Chondrocyte (in vitro differentiated cells): ENCODE measurements at places on chromosomes 5 and 9. TPM values are rescaled to one million over a fixed set of nuclear protein-coding genes. Genes with fewer than 3 reads are reported as not detected.

The COL15A1 gene
- total RNA-seq: 5.2 to 7.1 TPM (median 5.4 TPM) in 3 replicates

The RASGEF1C gene
- total RNA-seq: not detected in 3 replicates

The CYFIP2 gene
- 15.7 to 39.6 TPM (median 37.4 TPM) in 3 replicates for total RNA-seq

The GNA14 gene
- total RNA-seq: 0.13 to 0.22 TPM in 2 of 3 replicates, not detected in the other

The INSYN2B gene
- 0.12 to 0.22 TPM (median 0.21 TPM) in 3 replicates for total RNA-seq

The LCN2 gene
- total RNA-seq: not detected in 3 replicates

The PCDHGC5 gene
- 1.7 to 3.6 TPM (median 2.0 TPM) in 3 replicates for total RNA-seq

The GRIA1 gene
- 0.55 to 13.9 TPM (median 0.77 TPM) in 3 replicates for total RNA-seq

The ADAMTS12 gene
- 13.1 to 32.9 TPM (median 32.9 TPM) in 3 replicates for total RNA-seq

The PTGR1 gene
- 25.8 to 28.1 TPM (median 26.6 TPM) in 3 replicates for total RNA-seq

The CDH6 gene
- 50.7 to 104 TPM (median 55.5 TPM) in 3 replicates for total RNA-seq

The CER1 gene
- not detected in 3 replicates for total RNA-seq

The SLC24A2 gene
- not detected in 3 replicates for total RNA-seq

The FRRS1L gene
- total RNA-seq: 3.6 to 5.3 TPM (median 4.1 TPM) in 3 replicates

DNA sequence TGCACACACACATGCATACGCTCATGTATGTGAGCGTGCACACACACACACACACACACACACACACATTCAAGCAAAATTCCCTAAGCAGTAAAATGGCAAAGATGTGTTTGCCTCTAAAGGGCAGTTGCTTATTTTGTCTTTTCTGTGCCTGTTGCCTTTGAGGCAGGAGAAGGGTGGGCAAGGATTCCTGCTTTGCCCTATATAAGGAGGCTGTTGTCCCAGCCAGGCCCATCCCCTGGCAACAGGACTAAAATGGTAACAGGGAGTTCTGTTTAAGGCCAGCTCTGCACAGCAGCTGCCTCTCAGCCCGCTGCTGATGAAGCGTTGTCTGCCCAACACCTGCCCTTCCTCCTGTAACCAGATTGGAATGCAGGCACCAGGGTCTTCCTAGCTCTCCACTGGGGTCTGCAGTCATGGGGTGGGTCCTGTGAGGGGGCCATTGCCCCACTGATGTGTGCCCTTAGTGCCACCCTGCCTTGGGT, 64.4 kb downstream of the PPARGC1B start:
- no peak overlapping the region for H3K4me3 ChIP-seq
- DNase-seq: no peak
- H3K27me3 ChIP-seq: no peaks in the 10 kb centered on the region
- H3K36me3 ChIP-seq: no peaks in the 10 kb centered on the region
- no peak overlapping the region for H3K27ac ChIP-seq

DNA sequence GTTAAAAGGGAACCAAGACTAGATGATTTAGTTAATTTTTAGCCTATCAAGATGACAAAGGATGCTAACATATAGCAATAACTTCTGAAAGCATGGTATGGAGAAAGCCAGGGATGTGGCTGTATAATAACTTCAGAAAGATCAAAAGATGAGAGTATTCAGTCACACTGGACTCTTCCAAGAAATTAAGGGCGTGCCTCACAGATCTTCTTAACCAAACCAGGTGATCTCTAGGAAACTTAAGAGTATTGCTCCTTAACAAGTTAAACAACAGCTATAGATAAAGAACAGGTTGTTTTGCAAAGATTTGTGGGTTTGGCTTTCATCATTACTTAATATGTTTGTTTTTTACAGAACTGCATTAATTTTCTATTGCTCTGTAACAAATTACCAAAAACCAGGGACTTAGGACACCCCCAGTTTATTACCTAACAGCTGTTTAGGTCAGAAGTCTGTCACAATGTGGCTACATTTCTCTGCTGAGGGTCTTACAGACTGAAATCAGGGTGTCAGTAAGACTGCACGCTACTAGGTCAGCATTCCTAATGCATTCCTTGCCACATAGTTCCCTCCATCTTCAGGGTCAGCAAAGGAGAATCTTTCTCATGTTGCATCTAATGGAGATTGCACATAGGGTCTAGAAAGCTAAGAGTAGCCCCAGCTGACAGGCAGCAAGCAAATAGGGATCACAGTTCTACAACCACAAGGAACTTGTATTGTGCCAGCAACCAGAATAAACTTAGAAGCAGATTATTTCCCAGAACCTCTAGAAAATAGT, 113.8 kb downstream of the WDR70 start:
- no peak overlapping the region for H3K4me3 ChIP-seq
- H3K4me1 ChIP-seq: peaks cover 6% of the 10 kb centered on the region
- H3K36me3 ChIP-seq: peaks cover 10% of the 10 kb centered on the region
- H3K27me3 ChIP-seq: no peaks in the 10 kb centered on the region
- no peak for DNase-seq

- no peak overlapping the region for H3K27ac ChIP-seq
- H3K27me3 ChIP-seq: peaks cover 3% of the 10 kb centered on the region
- no peaks in the 10 kb centered on the region for H3K4me1 ChIP-seq
- no peak overlapping the region for H3K4me3 ChIP-seq
- DNase-seq: no peak
Observed at GRCh38 chr5:57094753-57095683, 78.8 kb upstream of the GPBP1 start.

- H3K36me3 ChIP-seq: no peaks in the 10 kb centered on the region
- H3K27ac ChIP-seq: no peak overlapping the region
- H3K4me3 ChIP-seq: no peak overlapping the region
- no peak for DNase-seq
Observed at GRCh38 chr9:108103046-108103693, 613.6 kb upstream of the KLF4 start.

- H3K4me3 ChIP-seq: no peak overlapping the region
- H3K27ac ChIP-seq: no peak overlapping the region
- H3K27me3 ChIP-seq: no peaks in the 10 kb centered on the region
- peaks cover 4% of the 10 kb centered on the region for H3K4me1 ChIP-seq
- no peak for DNase-seq
Observed at GRCh38 chr5:178630475-178630930, 3.7 kb upstream of the CLK4 start.

DNA sequence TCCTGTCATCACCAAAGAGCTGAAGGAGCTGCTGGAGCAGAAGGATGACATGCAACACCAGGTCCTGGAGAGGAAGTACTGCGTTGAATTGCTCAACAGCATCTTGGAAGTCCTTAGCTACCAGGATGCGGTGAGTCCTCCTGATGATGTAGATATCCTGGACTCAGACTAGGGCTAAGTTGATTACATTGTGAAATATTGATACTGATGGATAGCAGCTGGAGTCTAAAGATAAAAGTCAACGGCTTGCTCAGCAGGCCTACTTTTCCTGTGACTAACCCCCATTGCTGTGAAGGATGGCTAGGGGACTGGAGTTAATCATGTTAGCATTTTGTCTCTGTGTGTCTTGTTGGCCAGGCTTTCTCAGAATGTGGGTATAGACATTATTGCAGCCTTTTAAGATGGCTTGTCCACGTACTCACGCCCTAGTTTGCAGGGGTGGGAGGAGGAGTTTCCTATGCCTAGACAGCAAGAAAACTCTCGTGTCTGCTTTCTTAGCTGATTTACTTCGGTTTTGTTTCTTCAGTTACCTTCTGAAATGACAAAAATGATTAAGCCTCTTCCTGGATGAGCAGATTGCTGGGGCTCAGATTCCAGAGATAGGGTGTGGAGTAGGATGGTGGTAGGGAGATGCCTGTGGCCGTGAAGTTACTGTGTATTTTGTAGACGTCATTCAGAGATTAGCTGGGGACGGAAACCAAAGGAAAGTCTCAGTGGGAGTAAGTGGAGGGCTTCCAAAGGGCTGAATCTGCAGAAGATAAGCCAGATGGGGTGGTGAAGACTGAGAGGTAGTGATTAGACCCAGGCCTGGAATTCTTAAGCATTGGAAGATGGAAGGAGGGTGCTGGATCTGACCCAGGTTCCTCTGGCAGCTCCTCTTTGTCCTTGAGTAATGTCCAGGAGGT, 166.3 kb downstream of the DOCK2 start:
- H3K36me3 ChIP-seq: no peaks in the 10 kb centered on the region
- DNase-seq: no peak
- H3K27ac ChIP-seq: peak overlapping the region; percentile 57
- H3K4me3 ChIP-seq: no peak overlapping the region
- peaks cover 32% of the 10 kb centered on the region for H3K4me1 ChIP-seq

GRCh38 chr5:176611435-176611834, 1.5 kb upstream of the GPRIN1 start:
- H3K27me3 ChIP-seq: peaks cover 4% of the 10 kb centered on the region
- peak overlapping the region; percentile 60 for H3K27ac ChIP-seq
- no peaks in the 10 kb centered on the region for H3K36me3 ChIP-seq
- no peak overlapping the region for H3K4me3 ChIP-seq
- DNase-seq: no peak
- H3K4me1 ChIP-seq: peaks cover 20% of the 10 kb centered on the region

GRCh38 chr9:88706193-88707113, 171.5 kb downstream of the NXNL2 start:
- DNase-seq: no peak
- no peak overlapping the region for H3K4me3 ChIP-seq
- H3K27ac ChIP-seq: no peak overlapping the region
- no peaks in the 10 kb centered on the region for H3K36me3 ChIP-seq
- H3K27me3 ChIP-seq: peaks cover 3% of the 10 kb centered on the region

- H3K4me3 ChIP-seq: no peak overlapping the region
- peaks cover 20% of the 10 kb centered on the region for H3K4me1 ChIP-seq
- no peak for DNase-seq
- H3K36me3 ChIP-seq: no peaks in the 10 kb centered on the region
- H3K27ac ChIP-seq: peak overlapping the region; percentile 32
- no peaks in the 10 kb centered on the region for H3K27me3 ChIP-seq
Observed at GRCh38 chr5:67234671-67235176, 38.1 kb upstream of the CD180 start.

DNA sequence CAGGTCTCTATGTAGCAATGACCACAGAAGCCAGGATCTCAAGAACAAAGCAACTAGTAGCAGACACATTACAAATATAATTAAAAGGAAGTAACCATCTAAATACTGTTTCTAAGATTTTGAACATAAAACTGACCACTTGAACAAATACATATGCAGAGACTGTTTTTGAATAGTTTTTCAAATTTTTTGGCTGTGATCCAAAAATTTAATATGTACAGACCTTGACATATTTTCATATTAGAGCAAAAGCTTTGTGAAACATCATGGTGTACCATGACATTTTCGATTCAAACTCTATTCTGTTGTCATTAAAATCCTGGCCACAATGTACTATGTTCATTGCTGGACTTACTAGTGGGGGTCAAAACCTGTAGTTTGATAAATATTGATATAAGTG, 126.5 kb downstream of the NUDT12 start:
- no peak for DNase-seq
- H3K27me3 ChIP-seq: no peaks in the 10 kb centered on the region
- no peak overlapping the region for H3K4me3 ChIP-seq

GRCh38 chr5:143977891-143978461, 166.0 kb downstream of the HMHB1 start:
- no peaks in the 10 kb centered on the region for H3K36me3 ChIP-seq
- no peaks in the 10 kb centered on the region for H3K27me3 ChIP-seq
- H3K27ac ChIP-seq: no peak overlapping the region

- no peaks in the 10 kb centered on the region for H3K36me3 ChIP-seq
- H3K27ac ChIP-seq: no peak within 1 kb of the TSS
- H3K27me3 ChIP-seq: no peaks in the 10 kb centered on the region
- H3K4me3 ChIP-seq: no peak within 1 kb of the TSS
- DNase-seq: no peak
- peaks cover 5% of the 10 kb centered on the region for H3K4me1 ChIP-seq
Observed at GRCh38 chr5:43412156-43412555, at the start of gene CCL28. Gene CCL28, minus strand, starts transcription at chr5:43412391. Its CDS starts 75 bp downstream, at chr5:43412316.

- no peak for DNase-seq
- H3K4me3 ChIP-seq: no peak overlapping the region
- no peak overlapping the region for H3K27ac ChIP-seq
- no peaks in the 10 kb centered on the region for H3K27me3 ChIP-seq
Observed at GRCh38 chr5:16726538-16726946, 109.7 kb upstream of the RETREG1 start.

DNA sequence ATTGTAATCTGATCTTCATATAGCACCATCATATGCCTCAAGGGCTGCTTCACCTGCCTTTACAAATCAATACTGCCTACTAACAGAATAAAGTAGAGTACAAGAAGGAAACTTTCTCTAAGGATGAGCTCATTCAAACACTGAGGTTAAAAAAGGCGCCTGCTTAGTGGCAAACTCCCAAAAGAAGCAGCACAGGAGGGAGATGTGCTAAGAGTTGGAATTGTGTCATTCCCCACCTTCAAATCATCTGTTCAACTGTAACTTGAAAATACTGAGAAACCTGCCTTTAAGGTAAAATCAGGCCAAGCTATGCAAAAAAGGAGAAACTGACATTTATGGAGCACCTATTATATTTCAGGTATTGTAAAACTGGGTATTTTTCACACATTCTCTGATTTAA, 560.6 kb downstream of the PTPRD start:
- no peak for DNase-seq
- no peak overlapping the region for H3K4me3 ChIP-seq
- H3K27ac ChIP-seq: no peak overlapping the region

DNA sequence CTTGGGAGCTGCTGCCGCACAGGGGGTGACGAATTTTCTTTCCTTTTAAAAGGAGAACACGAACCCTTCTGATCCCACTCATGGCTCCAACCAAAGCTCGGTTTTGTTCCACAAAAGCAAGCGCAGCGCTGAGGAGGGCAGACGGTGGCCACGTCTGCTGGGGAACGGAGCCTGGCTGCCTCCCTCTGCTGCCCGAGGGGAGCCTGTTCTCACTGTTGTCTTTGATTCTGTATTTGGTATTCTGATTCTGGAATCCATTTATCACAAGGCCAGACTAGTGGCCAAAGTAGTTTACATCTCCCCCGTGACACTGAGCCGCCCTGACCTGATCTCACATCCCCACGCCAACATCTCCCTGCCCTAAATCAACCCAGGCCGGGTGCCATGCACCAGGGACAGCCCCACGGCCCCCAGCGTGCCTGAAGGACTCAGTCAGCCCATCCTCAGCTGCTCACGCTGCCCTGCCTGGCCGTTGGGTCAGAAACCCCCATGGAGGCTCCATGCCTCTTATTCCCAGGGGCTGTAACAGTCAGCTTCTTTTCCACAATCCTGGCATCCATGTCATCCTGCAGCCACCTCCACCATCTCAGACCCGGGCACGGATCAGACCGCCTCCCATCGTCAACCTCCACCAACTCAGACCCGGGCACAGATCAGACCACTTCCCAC, 6.7 kb upstream of the NSMF start:
- H3K27ac ChIP-seq: no peak overlapping the region
- H3K4me3 ChIP-seq: no peak overlapping the region
- DNase-seq: no peak
- no peaks in the 10 kb centered on the region for H3K36me3 ChIP-seq
- no peaks in the 10 kb centered on the region for H3K4me1 ChIP-seq

DNA sequence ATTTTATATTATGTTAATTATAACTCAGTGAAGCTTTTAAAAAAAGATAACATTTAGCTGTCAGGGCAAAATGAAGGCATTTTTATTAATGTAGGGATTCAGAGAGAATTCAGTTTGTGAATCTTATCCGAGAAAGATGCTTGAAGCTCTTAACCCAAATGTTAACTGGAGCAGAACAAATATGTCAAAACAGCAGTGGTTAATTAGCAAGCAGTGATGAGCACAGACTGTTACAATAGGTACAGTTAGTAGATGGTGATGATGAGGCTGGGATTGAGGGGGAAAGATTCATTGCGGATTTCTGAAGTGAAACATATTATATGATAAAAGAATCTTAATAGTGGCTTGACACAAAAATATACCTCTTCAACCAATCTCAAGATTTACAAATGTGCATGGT, 356.7 kb downstream of the DIRAS2 start:
- H3K4me3 ChIP-seq: no peak overlapping the region
- H3K36me3 ChIP-seq: no peaks in the 10 kb centered on the region
- no peak overlapping the region for H3K27ac ChIP-seq
